ENCODE measurements at places on chromosomes 5 and 9. TPM values are rescaled to one million over a fixed set of nuclear protein-coding genes. Genes with fewer than 3 reads are reported as not detected.

- no peak for DNase-seq
Measured at GRCh38 chr5:58239045-58239444, 220.8 kb downstream of the PLK2 start.

- DNase-seq = no peak
Measured at GRCh38 chr5:130624805-130625204, 540.3 kb downstream of the HINT1 start.

DNA sequence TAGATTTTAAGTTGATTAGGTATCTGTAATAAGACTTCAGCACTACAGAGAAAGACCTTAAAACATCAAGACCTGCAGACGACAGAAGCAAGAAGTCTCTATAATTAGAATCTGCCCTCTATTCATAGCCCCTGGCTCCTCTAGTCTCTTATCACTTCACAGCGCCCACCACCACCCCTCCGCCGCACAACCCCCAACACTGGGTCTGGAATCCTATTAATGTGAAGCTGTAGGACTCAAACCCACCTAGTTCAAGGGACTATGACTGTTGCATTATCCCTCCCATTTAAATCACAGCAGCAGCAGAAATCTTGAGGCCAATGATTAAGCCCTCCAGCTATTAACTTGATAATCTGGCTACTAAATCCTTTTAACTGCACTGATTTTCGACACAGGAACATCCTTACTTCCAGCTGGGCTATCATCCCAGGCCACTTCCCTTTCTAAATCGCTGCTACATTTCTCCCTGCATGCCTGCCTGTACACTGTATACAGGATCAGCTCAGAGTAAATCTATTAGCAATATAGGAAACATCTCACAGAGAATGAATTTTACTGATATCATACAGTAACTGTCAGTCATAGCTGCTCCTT, 159.5 kb upstream of the GRAMD2B start:
- DNase-seq = no peak

DNA sequence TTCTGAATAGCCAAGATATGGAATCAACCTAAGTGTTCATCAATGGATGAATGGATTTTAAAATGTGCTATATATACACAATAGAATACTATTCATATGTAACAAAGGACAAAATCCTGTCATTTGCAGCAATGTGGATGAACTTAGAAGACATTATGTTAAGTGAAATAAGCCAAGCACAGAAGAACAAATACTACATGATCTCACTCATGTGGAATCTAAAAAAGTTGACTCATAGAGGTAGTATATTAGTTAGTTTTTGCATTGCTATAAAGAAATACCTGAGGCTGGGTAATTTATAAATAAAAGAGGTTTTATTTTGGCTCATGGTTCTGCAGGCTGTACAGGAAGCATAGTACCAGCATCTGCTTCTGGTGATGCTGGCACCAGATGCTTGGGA, 8.1 kb downstream of the CATSPER3 start:
- DNase-seq = no peak

DNA sequence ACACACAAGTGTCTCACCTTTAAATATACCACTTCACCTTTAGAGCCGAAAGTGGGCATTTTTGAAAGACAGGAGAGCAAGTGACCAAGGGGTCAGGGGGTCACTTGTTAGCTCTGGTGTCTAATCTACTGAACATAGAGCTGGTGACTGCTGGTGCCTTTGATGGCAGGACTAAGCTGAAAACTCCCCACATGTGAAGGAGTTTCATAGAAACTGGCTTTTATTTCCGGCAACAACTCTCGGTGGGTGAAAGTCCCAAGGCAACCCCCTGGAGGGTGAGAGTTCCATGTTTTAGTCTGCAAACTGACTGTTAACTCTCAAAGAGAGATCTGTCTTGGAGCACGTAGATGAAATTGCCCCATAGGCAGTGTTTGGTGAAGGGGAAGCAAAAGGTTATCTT, 466.9 kb downstream of the DMRTA1 start:
- DNase-seq = no peak

FOXD4L4 gene
- polyA plus RNA-seq = not detected

ENC1 gene
- 19.3 TPM for polyA plus RNA-seq

DPYSL3 gene
- polyA plus RNA-seq = 139 TPM

PTPRD gene
- polyA plus RNA-seq = 0.19 TPM

FCN2 gene
- not detected for polyA plus RNA-seq

SPINK4 gene
- not detected for polyA plus RNA-seq

Data from AG04450 (cell line).